ENCODE measurements at places on chromosomes 11 and 22. TPM values are rescaled to one million over a fixed set of nuclear protein-coding genes. Genes with fewer than 3 reads are reported as not detected.

DNA sequence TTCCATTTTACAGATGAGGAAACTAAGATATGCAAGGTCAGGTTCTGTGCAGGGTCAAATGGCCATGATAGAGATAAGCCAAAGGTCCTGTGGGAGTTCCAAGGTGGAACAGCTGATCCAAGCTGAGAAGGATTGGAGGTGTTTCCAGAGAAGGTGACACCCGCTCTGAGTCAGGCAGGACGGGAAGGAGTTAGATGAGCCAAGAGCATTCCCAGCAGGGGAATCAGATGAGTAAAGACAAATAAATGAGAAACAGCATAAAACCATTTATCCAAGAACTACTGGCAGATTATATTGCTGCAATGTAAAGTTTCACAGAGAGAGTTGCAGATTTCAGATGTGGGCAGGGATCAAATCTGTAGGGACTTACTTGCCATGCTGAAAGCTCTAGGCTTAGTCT is 18.9 kb upstream of the HEPHL1 start:
- DNase-seq, result no peak

NCF4 gene
- 51.0 TPM for total RNA-seq

- DNase-seq, result no peak
These were observed 1.3 kb downstream of the SCARF2 start for GRCh38 chr22:20436307-20436767.

TBX10 gene
- total RNA-seq, result not detected

- no peak for DNase-seq
These were observed 87.3 kb downstream of the METTL15 start for GRCh38 chr11:28195449-28195848.

OR2AG2 gene
- total RNA-seq, result 0.06 TPM

- no peak for DNase-seq
These were observed 6.3 kb downstream of the PC start for GRCh38 chr11:66951927-66952337.

APLNR gene
- total RNA-seq, result 13.7 TPM

GRCh38 chr11:33268945-33269540 is 11.9 kb downstream of the HIPK3 start:
- DNase-seq, result no peak

DNA sequence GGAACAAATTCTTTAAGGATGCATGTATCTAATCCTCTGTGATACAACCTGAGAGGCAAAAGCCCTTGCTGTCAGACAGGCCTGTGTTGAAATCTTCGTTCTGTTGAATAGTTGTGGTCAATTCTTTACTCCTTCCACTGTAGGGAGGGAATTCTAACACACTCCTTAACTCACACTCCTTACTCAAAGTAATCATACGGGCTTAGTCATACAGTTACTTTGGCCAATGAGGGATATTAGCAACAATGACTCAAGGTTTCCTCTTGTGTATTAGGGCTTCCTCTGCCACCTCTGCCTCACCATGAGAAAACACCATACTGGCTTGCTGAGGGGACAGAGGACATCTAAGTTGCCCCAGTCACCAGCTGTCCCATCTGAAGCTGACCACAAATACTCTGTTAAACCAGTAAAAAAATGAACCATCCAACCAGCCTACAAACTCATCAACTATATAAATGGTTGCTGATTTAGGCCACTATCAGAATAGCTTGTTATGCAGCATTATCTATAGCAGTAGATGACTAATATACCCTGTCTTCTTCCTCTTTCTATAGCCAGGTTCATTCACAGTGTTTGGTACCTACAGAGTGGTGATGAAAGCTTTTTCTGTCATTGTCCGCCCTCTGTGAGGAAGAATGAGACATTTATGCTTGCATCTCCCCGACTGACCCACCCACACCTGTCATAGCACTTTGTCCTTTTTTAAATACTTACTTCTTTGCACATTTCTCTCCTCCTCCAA is 322.8 kb upstream of the SYN3 start:
- DNase-seq, result no peak

DNA sequence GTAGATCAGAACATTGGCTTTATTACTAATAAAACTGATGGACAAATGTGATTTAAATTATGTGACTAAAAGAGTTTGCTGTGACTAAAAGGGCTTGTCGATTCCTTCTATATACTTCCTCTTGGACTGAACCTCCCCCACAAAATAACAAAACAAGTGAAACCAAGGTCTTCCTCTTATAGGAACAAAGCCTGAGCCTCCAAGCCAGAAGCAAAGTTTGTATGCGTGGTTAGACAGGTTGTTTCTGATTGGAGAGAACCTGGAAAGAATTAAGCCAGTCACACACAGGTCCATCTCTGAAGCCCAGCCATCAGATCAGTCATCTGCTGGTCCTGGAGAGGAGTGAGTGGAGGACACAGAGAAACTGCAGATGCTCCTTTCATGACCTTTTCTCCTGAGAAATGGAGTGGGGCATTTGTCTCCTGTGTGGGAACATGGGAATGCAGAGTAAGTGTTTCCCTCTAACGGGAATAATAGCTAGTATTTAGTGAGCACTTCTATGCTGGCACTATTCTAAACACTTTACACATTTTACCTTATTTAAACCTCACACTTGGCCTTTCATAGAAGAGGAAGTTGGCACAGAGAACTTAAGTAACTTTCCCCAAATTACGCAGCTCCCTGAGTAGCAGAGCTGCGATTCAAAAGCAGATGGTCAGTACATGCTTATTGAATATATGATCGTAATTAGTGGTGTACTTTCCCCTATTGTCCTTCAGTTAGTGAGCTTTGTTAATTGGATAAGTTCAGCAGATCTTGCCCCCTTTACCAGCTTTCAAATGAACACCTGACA is 77.1 kb downstream of the UVRAG start:
- no peak for DNase-seq

RFPL2 gene
- not detected for total RNA-seq

DNA sequence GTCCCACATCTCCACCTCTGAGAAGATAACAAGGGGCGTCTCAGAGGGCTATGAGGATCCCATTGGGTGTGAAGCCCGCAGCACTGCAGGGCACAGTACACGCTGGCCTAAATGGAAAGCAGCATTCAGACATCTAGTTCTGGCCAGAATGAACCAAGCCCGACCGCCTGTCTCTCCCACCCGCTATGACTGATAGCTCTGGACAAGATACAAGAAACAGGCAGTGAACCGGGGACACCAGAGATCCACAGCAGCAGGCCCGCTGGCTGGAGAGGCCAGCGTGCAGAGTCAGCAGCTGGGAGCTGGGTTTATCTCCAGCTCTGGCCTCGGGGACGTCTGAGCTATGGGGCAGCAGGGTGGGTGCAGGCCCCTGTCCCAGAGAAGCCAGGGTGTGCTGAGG is 9.6 kb downstream of the CERK start:
- DNase-seq, result no peak

Measured in mesenteric fat pad (tissue), 1 donor.